Effector CD4-positive, alpha-beta T cell (primary cell): ENCODE measurements at places on chromosomes 5 and 9.

- DNase-seq = no peak
These were observed 64.7 kb upstream of the CHD1 start for GRCh38 chr5:98993512-98993911.

GRCh38 chr5:116475338-116475737, 99.3 kb downstream of the SEMA6A start:
- no peak for DNase-seq

- peak; percentile 34 for DNase-seq
These were observed 20.5 kb upstream of the GLRX start for GRCh38 chr5:95842854-95843544.

DNA sequence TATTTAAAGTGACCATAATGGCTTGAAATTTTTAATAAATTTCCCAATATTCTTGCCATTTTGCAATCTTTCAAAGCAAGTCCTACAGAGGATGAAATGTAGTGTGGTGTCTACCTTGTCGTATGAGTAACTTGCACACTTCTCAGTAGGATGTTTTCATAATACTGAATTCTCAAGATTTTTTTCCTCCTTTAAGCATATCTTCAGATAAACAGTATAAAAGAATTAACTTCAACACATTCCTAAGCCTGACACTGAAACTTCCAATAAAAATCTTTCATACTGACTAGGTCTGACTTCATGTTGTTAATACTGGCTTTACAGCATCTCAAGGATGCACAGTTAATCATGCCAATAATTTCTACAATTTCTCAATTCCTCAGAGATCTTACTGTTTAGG, 62.0 kb downstream of the DROSHA start:
- no peak for DNase-seq

DNA sequence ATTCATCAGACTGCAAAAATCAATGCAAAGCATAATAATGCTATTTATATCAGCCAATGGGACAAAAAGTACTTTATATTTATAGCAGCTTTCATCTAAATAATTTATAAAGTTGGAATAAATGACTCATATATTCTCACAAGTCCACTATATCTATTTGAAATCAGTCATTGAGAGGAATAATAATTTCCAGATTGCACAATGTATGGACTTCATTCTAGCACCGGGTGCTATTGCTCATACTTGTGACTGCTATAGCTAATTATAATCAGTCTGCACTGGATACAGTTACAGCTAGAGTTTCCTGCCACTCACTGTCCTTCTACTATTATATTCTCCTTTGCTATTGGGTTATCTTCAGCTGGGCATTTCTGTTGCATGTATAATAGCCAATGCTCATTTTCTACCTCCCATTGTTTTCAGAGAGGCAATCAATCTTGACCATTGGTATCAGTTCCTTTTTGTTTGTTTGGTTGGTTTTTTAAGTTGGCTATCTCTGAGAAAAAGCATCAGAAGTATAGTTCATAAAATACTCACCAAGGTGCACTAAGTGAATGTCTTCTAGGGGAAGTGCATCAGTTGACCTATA, 1.9 kb downstream of the CDH18 start:
- DNase-seq = no peak

DNA sequence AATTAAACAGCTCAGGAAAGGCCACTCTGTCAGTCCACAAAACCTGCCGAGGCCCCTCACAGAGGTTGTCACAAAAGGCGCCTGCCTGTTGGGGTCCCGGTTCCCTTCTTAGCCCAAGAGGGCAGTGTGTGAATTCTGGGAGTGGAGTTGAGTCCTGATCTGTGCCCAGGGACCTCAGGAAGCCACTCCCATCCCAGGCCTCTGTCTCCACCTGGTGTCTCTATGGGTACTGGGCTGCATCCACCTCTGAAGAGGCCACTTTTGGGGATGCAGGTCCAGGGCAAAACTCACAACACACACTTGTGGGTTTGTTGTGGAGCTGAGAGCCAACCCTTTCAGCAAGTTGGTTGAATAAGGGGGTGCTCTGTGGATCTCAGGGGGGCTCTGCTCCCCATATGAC, 74.3 kb upstream of the STXBP1 start:
- no peak for DNase-seq

GRCh38 chr9:128298535-128299482, 22.7 kb downstream of the SWI5 start:
- no peak for DNase-seq

GRCh38 chr5:72818866-72819534, 2.5 kb downstream of the TNPO1 start:
- DNase-seq = peak; percentile 20

DNA sequence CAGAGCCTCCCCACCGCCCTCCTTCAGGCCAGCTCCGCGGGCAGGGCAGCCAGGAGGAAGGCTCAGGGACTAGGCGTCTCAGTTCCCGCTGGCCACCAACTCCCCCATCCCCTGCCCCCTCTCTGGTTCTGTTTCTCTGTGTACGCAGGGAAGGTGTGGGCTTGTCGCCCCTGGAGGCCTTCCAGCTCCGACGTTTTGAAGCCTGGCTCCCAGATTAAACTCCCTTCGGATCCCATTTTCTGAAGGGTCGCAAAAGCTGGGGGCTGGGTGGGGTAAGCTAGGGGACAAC, 346 bp downstream of the ATOX1 start:
- DNase-seq = no peak

GRCh38 chr9:27659001-27659400, 85.7 kb upstream of the C9orf72 start:
- DNase-seq = no peak

DNA sequence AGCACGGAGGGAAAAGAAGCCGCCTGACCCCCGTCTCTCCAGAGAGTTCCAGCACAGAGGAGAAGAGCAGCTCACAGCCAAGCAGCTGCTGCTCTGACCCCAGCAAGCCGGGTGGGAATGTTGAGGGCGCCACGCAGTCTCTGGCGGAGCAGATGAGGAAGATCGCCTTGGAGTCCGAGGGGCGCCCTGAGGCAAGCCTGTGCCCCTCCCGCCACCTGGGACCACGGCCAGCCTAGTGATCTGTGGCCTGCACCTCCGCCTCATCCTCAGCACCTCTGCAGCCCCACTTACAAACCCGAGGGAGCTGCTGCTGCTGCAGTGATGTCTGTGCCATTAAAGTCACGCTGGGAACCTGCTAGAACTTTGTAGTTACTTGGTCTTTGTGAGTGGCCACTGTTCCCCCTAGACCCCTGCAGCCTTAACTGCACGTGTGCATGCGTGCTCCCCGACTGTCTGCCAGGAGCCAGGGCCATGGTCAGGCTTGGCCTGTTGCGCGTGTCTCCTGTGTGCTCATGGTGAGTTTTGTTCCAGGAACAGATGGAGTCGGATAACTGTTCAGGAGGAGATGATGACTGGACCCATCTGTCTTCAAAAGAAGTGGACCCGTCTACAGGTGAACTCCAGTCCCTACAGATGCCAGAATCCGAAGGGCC, 12.5 kb downstream of the SQSTM1 start:
- no peak for DNase-seq

- DNase-seq = no peak
These were observed 8.2 kb upstream of the TRIM14 start for GRCh38 chr9:98127226-98127625.

GRCh38 chr5:59367791-59368394, 525.6 kb downstream of the PDE4D start:
- DNase-seq = peak; percentile 10

GRCh38 chr5:14175381-14175780, 32.2 kb downstream of the TRIO start:
- DNase-seq = no peak

GRCh38 chr5:53025487-53025886, 36.3 kb downstream of the ITGA2 start:
- no peak for DNase-seq

DNA sequence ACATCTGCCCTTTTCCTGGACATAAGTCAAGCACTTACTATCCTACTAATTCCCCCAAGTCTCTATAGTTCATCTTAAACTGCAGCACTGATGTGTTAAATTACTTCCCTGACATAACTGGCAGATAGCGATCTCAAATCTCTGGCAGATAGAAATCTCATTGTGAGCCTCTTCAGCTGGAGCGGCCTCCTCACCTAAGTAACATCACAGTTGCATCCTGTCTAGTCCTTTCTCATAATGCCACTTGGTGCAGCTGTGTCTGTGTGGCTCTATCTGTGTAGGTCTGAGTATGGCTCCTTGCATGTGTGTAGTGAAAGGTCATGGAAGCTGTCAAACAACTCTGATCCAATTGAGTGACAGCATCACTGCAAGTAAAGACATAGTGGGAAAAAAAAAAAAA, 53.6 kb upstream of the FST start:
- DNase-seq = no peak

GRCh38 chr5:93677359-93677891, 64.0 kb downstream of the POU5F2 start:
- no peak for DNase-seq

GRCh38 chr9:134559013-134559412, 82.6 kb upstream of the COL5A1 start:
- DNase-seq = no peak

- no peak for DNase-seq
These were observed 54.8 kb downstream of the FAM114A2 start for GRCh38 chr5:153983885-153984284.

- no peak for DNase-seq
These were observed 435.8 kb upstream of the PAPPA start for GRCh38 chr9:115717711-115718173.

GRCh38 chr5:36442352-36442751, 140.7 kb upstream of the RANBP3L start:
- DNase-seq = no peak

DNA sequence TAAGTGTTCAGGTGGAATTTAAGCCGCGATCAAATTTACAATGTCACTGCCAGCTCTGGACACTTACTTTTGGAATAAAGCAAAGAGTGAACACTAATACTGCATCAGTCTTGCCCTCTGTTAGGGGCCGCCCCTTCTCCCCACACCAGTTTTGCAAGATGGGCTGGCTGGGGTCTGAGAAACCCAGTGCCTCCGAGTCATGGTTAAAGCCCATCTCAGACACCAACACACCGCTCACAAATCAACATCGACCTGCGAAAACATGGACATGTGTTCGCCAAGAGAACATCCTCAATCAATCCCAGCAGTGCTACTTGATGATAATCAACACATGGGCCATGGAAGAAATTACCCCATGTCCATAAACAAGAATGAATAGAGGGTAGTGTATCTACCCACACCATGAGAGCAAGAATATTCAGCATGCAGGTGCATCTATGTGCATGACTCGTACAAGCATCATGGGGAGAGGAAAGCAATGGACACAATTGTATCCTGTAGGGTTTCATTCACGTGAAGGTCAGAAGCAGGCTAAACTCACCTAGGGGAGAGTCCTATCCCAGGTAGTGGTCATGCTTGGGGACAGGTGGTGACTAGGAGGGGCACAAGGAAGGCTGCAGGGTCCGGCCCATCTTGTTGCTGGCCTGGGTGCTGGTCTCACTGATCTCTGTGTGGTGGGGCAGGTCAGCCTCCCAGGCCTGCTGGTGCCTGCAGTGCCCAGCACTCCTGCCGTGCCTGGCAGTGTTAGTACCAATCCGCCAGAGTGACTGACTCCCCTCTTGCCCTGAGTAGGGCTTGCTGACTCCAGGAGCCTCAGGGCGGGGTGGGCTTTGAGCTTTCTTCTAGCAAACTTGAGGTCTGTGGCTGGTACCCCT, 5.0 kb downstream of the S1PR3 start:
- DNase-seq = no peak

DNA sequence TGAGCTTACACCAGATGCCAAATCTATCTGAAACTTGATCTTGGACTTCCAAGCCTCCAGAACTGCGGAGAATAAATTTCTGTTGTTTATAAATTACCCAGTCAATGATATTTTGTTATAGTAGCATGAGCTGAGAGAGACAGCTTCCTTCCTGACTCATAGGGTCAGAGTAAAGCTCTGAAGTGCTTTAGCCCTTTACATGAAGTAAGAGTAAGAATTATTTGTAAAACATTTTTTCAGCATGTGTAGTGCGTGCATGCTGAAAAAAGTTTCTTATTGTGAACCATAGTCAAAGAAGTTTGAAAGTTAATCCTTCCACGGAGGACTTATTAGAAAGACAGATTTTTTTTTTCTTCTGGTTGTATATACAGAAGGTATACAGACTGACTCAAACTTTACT, 172.4 kb downstream of the DMRT2 start:
- DNase-seq = no peak

DNA sequence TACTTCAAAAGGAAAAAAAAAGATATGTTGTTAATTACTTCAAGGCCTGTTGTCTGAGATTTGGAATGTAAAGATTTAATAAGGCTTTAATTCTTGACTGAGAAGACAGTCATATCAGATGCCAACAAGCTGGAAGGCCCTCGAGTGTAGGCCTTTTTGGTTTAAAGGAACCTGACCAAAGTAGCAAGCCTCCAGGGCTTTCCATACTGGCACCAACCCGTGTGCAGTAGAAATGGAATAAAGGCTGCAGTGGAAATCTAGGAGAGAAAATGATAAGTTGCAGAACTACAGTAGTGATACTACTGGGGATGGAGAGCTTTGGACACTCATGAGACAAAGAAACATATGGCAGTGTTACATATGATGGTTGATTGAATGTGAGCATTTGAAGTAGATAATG, 358.0 kb downstream of the TAF11L14 start:
- DNase-seq = no peak
